Activated CD4-positive, alpha-beta T cell treated with anti-CD3 and anti-CD28 coated beads for 48 hours (primary cell): ENCODE measurements at places on chromosomes 5 and 9.

- DNase-seq: peak; percentile 30
These were observed 10.0 kb downstream of the TLE4 start for GRCh38 chr9:79581794-79582193.

DNA sequence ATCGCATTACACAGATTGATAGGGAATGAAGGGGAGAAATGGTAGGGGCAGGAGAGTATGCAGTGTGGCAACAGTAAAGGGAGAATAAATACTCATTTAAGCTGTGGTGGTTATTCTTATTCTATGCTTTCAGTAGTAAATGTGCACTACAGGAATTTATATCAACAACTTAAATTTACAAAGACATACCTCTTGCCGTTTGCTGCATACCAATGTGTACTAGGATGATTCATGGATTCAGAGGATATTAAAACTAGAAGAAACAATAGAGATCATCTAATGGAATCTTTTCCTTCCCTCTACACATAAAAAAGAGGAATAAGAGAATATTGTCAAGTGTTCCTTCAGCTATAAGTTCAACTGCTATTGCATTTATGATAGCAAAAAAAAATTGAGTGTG, 103.3 kb upstream of the RASA1 start:
- DNase-seq: no peak

- no peak for DNase-seq
These were observed 372.1 kb upstream of the C9orf72 start for GRCh38 chr9:27945386-27945785.

DNA sequence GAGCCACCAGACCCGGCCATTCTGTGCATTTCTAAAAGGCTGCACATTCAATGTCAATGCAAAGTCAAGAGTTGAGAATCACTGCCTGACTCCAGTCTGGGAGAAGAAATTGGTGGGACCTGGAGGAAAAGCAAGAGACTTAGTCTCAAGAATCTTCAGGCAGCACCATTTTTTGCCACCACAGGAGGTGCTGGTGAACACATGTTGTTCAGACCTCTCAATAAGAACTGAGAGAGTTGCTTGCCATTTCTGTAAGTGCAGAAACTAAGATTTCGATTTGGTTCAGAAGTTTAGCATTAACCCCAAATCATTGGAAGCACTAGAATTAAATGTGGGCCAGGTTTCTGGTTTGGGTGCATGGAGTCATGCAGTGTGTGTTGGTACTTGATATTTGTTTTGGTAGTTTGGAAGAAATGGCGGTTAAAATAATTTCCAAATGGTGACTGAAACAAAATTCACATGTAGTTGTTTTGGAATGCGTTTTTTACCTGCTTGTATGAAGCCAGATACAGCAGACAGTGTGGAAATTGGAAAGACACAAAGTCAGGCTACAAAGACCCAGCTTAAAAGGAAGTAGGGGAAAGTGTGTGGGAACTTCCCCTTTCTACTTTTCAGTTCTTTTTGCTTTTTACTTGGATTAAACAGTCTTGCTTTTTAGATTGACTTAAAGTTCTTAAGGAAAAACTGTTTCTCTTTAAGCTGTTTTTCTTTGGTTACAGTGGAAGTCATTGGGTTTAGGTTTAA, 20.4 kb downstream of the PDE8B start:
- DNase-seq: no peak

GRCh38 chr5:11261241-11261640, 500.2 kb upstream of the DAP start:
- DNase-seq: no peak

GRCh38 chr5:91849069-91849468, 466.0 kb upstream of the ARRDC3 start:
- DNase-seq: no peak

GRCh38 chr9:12461763-12462460, 231.3 kb upstream of the TYRP1 start:
- DNase-seq: no peak

- no peak for DNase-seq
These were observed 122.2 kb downstream of the FGF10 start for GRCh38 chr5:44266882-44267576.

DNA sequence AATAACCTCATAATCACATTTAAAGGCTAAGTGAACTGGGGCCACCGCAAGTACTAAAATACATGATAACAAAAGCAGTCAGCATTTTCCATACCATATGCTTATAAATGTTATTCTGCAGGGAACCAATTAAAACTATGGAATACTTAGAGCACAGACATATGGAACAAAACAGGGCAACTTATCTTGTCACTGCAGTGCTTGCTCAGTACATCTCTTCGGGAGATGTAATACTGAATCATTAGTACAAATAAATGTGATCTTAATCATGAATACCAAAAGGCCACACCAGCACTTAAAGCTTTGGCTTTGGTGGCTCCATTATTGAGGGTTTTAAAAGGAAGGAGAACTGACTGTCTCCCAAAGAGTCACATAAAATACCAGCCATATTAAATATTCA, 32.1 kb downstream of the PRUNE2 start:
- no peak for DNase-seq

- no peak for DNase-seq
These were observed 302.1 kb downstream of the CSNK1G3 start for GRCh38 chr5:123813937-123814624.

DNA sequence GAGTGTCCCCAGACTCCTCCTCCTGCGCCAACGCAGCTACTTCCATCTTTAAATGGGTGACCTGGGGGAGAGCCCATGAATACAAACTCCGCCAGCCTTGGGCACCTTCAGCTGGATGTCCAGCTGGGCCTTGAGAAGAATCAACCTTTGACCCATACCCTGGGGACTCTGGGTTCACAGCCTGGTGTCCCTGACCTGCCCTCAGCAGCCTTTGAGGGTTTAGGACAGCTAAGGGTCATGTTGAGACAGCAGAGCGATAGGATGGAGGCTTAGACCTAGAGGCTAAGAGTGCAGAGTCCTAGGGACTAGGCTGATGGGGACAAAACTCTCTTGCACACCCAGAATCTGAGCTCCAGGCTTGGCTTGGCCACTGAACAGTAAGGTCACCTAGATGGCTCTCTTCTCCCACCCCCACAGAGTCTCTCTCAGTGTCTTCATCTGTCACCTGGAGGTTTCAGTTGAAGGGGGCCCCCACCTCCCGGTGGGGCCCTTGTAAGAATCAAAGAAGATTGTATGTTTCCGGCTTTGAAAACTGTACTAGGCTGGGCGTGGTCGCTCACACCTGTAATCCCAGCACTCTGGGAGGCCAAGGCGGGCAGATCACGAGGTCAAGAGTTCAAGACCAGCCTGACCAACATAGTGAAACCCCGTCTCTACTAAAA, 6.7 kb upstream of the AQP3 start:
- DNase-seq: peak; percentile 14
